ENCODE measurements at places on chromosomes 11 and 22. TPM values are rescaled to one million over a fixed set of nuclear protein-coding genes. Genes with fewer than 3 reads are reported as not detected.

CEP126 gene
- total RNA-seq = 0.82 TPM

DNA sequence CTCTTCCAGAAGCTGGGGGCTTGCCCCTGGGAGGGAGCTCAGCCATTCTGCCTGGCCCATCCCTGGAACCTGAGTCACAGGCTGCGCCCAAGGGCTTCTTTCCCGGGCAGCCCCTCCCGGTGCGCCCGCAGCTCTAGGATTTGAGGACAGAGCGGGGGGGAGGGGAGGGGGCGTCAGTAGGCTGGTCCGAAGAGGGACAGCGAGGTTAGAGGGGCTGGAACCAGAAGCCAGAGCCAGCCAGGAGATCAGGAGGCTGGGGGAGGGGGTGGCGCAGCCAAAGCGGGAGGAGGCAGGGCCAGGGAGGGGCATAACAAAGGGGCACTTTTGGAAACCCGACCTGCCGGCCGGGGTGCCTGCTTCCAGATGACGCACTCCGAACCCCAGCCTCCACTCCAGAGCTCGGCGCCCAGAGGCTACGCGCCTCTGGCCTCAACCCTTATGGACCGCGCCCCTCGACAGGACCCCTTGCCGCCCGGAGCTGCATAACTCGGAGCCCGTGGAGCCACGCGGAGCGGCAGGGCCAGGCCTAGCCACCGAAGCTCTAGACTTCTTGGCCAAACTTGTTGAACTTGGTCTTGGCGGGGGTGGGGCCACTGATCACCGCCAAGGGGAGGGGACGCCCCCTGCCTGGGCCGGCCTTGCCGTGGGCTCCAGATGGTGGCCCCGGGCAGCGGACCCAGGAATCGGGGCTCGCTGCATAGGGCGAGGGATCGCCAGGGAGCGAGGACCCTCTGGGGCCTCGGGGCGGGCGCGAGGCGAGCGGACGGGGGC is 744 bp downstream of the PACSIN3 start:
- no peak for DNase-seq

- no peak for DNase-seq
Observed at GRCh38 chr11:45444796-45445195, 158.7 kb upstream of the SYT13 start.

- no peak for DNase-seq
Observed at GRCh38 chr11:126587541-126587940, 232.1 kb downstream of the ST3GAL4 start.

SYCE3 gene
- 0.71 TPM for total RNA-seq

DNA sequence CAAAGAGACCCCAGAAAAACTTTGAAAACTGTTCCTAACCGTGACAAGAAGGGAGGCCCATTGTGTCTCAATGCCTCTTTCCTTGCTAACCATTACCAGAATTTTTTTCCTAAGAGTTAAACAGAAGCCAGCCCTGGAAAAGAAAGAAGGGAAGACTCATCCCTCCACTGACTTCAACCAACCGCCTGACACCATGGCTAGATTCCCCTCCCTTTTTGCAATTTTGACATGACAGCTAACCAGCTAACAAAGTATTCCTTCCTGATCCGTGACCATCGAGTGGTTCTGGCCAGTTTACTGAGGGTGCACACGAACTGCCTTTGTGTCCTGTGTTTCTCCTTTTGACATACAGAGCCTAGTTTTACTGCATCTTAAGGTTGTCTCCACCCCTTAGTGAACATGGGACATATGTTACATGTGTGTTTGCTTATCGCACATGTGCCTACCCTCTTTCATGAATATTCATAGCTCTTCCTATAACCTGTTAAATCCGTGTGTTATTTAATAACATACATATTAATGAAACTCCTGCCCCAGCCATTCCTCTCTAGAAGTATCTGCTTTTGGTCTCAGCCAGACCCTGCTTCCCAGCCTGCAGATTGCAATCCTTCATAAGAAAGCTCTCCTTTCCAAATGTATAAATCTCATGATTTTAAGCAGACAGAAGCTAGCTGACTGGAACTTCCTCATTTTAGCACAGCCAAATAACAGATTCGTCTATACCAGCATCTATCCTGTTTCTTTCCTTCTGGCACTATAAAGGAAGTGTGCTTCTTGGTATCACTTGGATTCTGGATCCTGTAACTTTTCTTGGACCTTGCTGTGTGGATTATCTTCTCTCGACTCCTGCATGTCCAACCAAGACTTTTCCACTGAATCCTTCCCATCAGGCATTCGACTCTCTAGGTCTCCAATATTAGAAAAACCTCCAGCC is 37.8 kb downstream of the RASSF10 start:
- DNase-seq = no peak

DNA sequence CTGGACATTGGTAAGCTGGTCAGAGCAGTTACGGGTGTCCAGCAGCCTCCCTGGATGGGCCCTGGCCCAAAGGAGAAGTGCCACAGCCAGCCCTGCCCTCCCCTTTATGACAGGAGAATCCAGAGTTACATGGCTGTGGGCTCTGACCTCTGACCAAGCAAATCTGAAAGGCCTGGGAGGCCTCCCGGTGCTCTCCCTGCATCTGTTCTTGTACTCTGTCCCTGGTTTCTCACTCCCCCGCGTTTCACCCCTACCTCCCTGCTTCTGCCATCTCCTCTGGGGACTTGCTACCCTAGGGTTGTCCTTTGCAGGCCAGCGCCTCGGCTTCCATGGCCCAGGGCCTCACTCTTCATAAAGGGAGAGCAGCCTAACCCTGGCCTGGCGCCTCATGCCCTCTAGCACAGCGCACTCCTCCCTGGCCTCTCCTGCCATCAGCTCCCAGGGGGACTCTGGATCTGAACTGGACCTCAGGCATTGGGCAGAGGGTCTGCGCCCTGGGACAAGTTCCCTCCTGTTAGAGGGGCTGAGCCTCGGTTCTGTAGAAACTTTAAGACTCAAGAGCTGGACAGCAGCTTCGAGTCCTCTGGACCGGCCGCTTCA is 10.7 kb downstream of the PICK1 start:
- DNase-seq = no peak

- DNase-seq = no peak
Observed at GRCh38 chr11:44548032-44548695, 17.3 kb upstream of the CD82 start.

GRCh38 chr11:15716550-15716949 is 601.8 kb downstream of the INSC start:
- DNase-seq = no peak

DNA sequence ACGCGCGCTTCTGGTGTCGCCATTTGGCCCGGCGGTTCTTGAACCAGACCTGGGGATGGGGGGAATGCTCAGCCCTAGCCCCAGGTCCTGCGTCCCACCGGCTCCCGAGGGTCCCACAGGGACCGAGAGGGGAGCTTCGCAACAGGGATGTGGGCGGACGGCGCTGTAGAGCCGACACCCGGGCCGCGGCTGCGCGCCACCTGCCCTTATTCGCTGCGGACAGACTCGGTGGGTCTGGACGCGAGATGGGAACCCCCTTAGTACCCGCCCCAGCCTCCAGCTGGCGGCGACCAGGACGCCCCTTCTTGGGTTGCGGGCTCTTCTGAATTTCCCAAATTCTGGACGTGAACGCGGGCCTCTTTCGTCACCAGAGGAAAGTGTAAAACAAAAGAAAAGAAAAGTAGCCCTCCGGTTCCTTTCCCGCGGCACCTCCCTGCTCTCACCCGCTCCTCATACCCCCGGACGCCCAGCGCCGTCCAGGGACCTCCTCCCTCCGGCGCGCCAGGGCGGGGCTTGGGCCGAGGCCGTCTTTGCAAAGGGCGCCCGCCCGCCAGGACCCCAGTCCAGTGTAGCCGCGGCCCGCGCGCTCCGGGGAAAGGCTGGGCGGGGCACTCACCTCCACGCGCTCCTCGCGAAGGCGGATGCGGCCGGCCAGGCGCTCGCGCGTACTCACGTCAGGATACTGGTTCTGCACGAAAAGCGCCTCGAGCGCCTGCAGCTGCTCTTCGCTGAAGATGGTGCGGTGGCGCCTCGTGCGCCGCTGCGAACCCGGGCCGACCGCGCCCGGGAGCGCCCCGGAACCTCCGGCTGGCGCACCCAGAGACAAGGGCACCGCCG is 827 bp downstream of the GSC2 start:
- DNase-seq = no peak

MRGPRX4 gene
- not detected for total RNA-seq

TCN1 gene
- not detected for total RNA-seq

GRCh38 chr11:75240311-75241035 is at the start of gene TPBGL:
TSS of gene TPBGL (plus strand) at chr11:75240774. CDS start at chr11:75241050, 276 bp downstream.
- DNase-seq = no peak

DNA sequence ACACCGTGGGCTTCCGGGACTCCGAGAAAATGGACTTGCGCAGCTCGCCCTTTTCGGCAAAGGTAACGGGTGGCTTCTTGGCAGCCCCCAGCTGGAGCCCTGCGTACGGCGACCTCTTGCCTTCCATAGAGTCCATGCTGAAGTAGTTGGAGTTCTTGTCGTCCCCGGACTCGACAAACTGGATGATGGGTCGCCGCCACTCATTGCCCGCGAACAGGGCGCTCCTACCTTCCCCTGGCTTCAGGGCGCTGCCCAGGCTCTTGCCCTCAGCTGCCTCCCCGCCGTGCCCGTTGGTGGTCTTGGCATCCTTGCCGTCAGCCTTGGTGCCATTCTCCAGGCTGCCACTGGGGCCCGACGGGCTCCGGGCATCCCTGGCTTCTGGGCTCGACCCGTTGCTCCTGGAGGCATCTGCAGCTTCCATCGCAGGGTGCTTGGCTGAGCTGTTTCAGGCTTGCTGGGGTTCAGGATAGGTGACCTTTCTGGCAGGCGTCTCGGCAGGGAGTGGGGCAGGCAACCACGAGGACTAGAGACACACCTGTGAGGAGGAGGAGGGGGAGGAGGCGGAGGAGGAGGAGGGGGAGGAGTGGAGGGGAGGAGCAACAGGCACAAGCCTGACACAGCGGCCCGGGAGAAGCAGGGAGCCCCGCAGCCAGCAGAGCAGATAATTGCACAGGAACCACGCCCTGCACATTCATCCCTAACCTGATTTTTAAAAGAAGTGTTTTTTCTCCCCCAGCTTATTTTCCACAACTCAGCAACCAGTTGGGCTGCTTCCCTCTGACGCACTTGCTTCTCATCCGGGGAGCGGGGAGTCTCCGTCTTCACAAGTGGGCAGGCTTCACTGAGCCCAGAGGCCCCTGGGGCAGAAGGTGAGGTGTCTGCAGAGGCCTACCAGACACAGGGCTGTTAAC is at the start of gene TRIM29:
Gene TRIM29 (minus strand): TSS at position 503 of the 911 bp plus-strand sequence. CDS start 82 bp downstream, at position 421.
- DNase-seq = no peak

DNA sequence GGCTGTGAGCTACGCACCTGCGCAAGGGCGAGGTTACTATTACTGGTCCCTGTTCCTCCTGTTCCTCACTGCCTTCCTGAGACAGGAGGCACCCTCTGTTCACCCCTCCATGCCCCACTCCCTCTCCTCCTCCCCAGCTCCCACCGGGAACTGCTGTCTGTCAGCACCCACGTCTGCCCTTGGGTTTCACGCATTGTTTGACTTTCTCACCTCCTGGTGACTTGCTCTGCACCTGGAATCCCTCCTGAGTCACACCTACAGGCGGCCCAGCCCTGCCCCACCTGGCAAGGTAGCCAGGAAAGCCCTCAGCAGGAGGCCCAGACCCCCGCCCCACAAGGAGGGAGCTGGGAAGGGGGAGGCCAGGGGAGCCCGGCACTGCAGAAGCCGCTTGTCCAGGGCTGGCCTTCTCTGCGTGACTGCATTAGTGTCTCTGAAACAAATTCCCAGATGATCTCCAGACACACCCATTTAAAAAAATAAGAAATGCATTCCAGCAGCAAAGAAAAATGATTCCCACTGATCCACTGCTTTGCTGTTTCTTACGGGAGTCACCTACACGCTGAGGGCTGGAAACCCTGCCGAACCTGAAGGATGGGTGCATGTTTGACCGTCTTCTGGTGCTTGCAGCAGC is 86.4 kb downstream of the CELSR1 start:
- DNase-seq = no peak

GRCh38 chr11:128472128-128473089 is 114.9 kb downstream of the ETS1 start:
- DNase-seq = no peak
